ENCODE measurements at places on chromosomes 7 and 10.

DNA sequence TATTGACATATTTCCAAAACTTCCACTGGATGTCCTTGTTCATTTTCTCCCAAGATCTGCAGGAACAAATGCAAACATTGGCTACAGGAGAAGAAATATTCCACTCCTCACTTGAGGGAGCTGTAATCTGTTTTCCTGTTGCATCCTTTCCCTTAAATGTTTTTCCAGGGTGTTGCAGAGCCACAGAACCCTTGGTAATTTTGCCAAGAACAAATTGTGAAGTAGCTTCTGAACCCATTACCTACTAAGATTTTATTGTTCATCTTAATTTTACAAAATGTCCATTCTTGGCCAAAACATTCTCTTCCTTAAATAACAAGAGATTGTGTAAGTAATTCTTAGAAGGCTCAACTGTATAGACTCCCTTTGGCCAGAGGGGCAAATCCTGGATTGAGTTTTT is 177.0 kb downstream of the GNAT3 start:
- no peak for DNase-seq

- DNase-seq, result no peak
Observed at GRCh38 chr10:124308811-124309210, 109.9 kb downstream of the OAT start.

GRCh38 chr7:33185786-33186185 is 56.4 kb downstream of the BBS9 start:
- DNase-seq, result peak; percentile 14

DNA sequence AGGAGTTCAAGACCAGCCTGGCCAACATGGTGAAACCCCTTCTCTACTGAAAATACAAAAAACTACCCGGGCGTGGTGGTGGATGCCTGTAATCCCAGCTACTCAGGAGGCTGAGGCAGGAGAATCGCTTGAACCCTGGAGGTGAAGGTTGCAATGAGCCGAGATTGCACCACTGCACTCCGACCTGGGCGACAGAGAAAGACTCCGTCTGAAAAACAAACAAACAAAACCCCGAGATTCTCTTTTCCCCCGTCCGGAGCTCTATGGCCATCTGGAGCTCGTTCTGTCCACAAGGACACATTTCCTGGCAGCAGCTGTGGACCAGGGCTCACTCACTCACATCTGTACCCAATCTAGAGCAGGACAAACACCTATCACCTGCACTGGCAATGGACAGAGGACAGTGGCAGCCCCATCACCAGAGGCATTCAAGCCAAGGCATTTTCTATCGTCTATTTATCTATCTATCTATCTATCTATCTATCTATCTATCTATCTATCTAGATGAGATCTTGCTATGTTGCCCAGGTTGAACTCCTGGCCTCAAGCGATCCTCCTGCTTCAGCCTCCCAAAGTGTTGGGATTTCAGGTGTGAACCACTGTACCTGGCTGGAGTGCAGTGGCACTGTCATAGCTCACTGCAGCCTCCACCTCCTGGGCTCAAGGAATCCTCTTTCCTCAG is 167.1 kb upstream of the TNRC18 start:
- DNase-seq, result no peak

- no peak for DNase-seq
Observed at GRCh38 chr7:92749832-92750446, 86.4 kb downstream of the CDK6 start.

GRCh38 chr7:45920502-45921380 is at the start of gene IGFBP3:
Gene IGFBP3 (minus strand): TSS chr7:45921272. CDS start chr7:45921140, 132 bp downstream.
- DNase-seq, result peak; percentile 42

DNA sequence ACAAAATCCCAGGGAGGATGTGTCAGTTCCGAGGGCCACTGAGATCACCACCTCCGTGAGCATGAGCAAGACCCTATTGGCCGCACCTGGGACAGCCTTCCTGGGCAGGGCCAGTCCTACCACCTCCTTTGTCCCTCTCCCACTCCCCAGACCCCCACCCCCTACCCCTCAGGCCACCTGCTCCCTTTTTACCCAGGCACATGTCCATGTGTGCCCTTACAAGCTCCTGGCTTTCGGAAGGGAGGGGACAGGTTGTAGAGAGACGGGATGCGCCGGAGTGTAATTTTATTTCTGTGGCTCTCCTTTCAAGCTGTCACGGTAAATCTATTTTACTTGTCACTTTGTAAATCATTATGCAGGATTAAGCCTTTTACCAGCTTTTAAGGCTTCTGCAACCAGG is 20.9 kb downstream of the ZMIZ1 start:
- DNase-seq, result no peak

- DNase-seq, result no peak
Observed at GRCh38 chr10:85784792-85785191, 581.8 kb downstream of the GRID1 start.

DNA sequence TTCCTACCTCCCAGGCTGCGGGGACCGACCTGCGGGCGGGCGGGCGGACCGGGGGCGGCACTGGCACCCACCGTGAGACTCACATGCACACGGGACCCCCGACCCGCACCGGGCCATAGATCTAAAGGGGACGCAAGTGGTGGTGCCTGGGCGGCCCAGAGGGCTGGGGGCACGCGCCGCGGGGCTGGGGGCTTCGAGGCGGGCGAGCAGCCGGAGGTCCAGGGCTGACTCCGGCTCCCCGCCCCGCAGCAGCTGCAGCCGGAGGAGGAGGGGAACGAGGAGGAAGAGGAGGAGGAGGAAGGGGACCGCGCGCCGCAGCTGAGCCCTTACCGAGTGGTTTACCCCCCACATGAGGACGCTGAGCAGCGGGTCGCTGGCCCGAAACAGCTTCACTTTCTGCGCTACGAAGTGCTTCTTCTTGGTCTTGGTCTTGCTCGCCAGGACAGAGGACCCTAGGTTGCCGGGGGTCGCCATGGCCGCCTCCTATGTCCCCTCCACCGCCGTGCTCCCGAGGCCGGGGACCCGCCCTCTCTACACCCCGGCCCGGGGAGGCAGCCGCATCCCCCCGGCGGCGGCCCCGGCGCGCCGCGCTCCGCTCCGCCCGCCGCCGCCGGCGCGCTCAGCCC is 412 bp downstream of the PIP4K2A start:
- no peak for DNase-seq

DNA sequence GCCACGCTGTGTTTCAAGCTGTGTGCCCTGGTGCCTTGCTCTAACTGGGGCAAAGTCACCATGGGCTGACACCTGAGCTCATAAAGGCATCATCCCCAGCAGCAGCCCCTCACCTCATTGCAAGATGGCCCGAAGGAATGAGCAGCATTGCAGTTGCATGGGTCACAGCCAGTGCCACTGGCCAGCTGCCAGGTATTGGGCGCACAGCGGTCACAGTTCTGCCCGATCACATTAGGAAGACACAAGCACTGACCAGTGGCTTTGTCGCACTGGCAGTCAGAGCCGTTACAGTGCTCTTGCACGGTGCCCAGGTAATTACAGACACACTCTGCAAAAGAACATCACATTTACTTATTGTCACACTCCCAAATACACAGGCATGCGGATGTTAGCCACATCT is 51.1 kb downstream of the LAMB1 start:
- DNase-seq, result no peak

GRCh38 chr7:74020390-74020789 is 7.6 kb upstream of the ELN start:
- no peak for DNase-seq

- DNase-seq, result no peak
Observed at GRCh38 chr10:123093489-123093888, 42.3 kb upstream of the HMX3 start.

DNA sequence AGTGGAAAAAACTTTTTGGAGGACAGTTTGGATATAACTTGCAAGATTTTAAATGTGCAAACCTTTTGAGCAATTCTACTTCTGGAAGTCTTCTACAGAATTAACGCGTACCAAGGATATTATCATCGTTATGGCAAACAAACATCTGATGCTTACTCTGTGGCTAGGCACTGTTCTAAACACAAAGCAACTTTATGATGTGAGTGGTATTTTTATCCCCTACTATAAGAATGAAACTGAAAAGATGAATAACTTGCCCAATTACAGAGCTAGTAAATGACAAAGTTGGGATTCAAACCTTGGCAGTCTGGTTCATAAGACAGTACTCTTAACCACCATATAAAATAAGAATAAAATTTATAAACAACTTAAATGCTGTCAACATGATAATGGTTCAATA is 15.8 kb downstream of the ASZ1 start:
- DNase-seq, result no peak

DNA sequence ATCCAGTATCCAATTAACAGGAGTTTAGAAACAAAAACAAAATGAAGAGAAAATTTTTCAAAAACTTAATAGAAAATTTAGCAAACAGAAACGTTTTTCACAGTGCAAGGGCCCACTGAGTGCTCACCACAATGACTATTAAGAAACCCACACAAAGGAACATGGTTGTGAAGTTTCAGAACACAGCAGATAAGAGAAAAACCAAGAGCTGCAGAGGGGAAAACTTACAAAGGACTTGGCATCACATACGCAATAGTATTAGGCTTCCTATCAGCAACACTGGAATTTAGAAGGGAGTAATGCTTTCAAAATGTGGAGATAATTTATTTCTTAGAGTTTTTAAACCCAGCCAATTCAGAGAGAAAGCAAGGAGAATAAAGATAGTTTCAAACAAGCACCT is 1.7 kb upstream of the C7orf25 start:
- no peak for DNase-seq
